Endothelial cell of umbilical vein (primary cell): ENCODE measurements at places on chromosomes 6 and 20.

GRCh38 chr20:6863355-6863754, 95.9 kb downstream of the BMP2 start:
- DNase-seq = no peak

GRCh38 chr6:7180751-7181150, 73.0 kb downstream of the RREB1 start:
- DNase-seq = no peak

- no peak for DNase-seq
Observed at GRCh38 chr6:167211881-167212712, 54.3 kb upstream of the GPR31 start.

- no peak for DNase-seq
Observed at GRCh38 chr20:59437601-59438031, 137.2 kb downstream of the EDN3 start.

DNA sequence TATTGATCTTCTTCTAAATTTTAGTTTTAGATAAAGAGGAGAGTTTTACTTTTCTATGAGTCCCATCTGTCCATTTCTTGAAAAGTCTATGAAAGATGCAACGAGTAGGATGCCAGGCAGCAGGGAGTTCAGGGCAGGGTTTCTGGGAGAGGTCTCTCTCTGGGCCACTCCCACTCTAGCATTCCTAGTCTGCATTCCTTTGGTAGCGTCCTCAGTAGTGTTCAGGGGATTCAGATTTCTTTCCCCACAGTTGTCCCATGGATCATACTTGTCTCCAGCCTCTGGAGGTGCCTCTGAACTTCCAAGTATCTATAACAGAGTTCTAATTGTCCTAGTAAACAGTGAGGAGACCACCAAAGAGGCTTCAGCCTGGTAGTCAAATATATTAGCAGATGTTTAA, 225.3 kb downstream of the RIMS1 start:
- DNase-seq = no peak

DNA sequence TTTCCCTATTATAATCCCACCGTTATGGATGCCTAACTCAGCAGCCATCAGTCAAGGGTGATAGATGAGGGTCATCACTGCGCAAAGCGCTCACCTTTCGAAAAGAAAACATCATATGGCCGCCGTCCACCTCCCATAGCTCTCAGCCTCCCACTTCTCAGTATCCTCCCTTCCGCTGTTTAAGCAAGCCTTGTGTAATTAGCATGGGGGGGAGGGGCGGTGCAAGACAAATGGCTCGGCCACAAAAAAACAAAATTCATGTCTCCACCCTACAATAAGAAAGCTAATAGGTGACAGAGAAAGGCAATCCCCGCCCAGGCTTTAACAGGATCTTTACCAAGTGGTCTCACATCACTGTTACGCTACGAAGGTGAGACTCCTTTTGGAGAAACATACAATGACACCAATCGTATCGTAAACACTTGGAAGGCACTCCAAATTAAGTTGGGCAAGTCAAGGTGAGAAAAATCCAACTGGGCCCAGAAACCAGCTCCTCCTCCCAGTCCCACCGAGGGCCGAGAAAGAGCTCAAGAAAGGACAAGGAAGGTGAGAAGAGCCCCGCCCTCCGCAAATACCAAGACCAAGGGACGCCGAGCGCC, 645 bp downstream of the DDX39B start:
- no peak for DNase-seq

GRCh38 chr6:130852844-130853554, 25.8 kb downstream of the SMLR1 start:
- DNase-seq = no peak

- no peak for DNase-seq
Observed at GRCh38 chr20:44641325-44641724, 10.2 kb downstream of the ADA start.

DNA sequence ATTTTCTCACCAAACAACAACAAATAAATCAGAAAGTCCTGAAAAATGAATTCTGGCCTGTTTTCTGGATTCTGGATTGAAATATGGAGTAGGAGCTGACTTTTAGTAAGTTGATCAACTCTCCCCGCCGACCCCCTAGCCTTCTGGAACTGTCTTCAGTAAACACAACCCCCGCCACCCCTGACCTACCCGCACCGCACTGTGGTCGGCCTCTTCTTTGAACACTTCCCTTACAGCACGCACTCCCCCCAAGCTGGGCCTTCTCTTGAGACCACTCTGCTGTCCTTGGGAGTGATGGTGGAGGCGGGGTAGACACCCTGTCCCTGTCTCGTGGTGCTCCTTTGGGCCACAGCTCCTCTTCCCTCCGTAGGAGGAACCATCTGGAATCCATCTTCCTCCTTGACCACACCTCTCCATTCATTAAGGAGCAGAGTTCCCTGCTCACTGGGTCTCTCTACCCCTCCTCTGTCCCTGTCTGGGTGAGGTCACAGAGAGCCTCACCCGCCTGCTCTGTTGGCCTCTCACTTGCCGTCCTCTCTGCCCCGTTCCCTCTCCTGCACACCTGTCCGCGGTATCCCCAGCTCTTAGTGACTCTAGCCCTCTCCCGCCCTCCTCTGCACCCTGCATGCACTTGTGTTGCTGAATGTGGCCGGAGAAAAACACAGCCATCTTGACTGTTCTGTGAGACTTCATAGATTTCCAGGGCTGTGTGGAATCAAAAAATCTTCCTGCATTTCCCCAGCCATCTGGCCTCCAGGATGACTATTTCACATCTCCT, 19.1 kb downstream of the SYNJ2 start:
- DNase-seq = no peak

DNA sequence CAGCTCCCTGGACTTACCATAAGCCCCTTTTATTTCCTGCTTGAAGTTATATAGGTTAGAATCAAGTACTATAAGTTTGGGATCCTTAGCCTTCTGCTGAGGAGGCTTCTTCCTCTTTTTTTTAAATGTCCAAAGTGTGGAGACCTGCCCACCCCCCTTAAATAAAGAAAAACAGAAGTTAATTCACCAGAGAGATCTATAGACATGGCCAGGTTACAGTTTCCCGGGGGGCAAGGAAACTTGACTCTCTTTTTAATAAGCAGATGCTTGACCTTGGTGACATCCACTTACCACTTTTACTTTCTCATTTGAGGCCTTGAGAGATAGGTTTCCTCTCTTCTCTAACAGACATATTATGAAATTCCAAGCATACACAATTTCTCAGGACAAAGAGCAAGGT, 88.3 kb downstream of the BMP2 start:
- DNase-seq = no peak

GRCh38 chr20:20887593-20888265, 175.3 kb upstream of the RALGAPA2 start:
- no peak for DNase-seq

- DNase-seq = peak; percentile 26
Observed at GRCh38 chr6:121260651-121261102, 73.6 kb downstream of the TBC1D32 start.

DNA sequence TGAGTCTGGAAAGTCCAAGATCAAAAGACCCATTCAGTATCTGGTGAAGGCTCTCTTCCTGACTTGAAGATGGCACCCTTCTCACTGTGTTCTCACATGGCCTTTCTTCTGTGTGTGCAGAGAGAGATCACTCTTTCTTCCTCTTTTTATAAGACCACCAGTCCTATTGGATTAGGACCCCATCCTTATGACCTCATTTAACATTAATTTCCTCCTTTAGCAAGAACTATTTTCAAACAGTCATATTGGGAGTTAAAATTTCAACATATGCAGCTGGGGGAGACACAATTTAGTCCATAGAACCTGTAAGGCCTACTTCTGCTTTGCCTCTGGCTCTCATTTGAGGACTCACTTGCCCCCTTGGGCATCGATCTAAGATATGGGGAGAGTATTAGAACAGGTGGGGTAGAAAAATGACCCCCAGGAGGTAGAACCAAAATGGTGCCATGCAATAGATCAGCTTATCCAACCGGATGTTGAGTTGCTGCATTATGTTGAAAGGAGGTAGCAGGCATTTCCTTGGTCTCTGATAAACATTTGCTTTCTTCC, 78.4 kb upstream of the ATXN1 start:
- no peak for DNase-seq

- DNase-seq = no peak
Observed at GRCh38 chr20:4683261-4683660, 38.4 kb upstream of the PRND start.

GRCh38 chr20:63167918-63168520, 47.9 kb downstream of the YTHDF1 start:
- DNase-seq = no peak

DNA sequence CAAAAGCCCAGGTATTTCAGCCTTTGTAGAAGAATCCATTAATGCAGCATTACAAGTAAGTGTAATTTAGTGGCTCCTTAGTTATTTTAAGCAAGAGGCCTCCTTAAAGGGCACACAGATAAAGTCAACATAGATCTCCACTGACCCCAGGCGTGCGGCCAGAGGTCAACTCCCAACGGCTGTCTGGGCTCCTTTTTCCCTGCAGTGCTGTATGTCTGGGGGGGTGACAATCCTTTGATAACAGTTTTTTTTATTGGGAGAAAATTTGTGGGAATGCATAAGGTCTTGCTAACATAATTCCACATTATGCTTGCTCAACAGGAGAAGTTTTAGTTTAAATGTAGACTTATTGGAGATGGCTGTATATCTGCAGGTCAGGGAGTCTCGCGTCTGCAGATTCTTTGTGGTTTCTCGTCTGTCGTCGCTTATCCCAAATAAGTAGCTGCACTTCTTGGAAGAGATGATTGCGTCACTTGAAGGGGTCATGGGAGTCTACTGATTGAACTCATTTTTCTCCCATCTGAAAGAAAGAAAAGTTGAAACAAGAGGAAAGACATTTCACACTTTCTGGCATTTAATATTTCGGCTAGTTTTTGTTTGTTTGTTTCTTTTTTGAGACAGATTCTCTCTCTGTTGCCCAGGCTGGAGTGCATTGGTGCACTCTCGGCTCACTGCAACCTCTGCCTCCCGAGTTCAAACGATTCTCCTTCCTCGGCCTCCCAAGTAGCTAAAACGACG, 151.7 kb upstream of the AKAP12 start:
- no peak for DNase-seq

DNA sequence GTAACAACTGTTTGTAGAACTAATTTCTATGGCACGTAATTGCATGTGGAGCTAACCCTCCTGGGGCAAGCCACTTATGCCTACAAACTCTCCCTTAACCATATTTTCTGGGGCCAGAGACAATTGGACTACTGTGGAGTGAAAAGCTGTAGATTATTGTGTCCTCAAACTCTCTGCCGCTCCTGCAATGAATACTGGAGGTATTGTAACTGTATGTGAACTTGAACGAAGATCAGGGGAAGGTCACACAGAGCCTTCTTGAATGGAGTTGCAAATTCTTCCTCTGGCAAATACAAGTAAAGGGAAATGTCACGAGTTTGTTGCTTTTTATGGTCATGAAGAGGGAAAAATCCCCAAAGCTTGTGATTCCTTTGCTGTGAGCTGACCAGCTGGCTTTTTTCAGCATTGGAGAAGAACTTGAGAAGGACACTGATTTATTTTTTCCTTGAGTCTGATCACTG, 18.2 kb downstream of the AKAP12 start:
- no peak for DNase-seq

DNA sequence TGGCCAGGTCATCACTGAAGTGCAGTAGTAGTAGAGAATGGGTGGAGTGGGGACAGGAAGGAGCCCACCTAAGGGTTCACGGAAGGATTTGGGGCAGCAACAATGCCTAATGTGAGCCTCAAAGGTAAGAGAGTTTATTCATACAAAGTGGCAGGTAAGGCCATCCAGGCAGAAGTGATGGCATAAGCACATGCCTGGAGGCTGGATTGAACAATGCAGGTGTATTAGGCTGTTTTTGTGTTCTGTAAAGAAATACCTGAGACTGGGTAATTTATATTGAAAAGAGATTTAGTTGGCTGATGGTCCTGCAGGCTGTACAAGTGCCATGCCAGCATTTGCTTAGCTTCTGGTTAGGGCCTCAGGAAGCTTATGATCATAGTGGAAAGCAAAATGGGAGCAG, 48.3 kb downstream of the CLIC5 start:
- no peak for DNase-seq

DNA sequence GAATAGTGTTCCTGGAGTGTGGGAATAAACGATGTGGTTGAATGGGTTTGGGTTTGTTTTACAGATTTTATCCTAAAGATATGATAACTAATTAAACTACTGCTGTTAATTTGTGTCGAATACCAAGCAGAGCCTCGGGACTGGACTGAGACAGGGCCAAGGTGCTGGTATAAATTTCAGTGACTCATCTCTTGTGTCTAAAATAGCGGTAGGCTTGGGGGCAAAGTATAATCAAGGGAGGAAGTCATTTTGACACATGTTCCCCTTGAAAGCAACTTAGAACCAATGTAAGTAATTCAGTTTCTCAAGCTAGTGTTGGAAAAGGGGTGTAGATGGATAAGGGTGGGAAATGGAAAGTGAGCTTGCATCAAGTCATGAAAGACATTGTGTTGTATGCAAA, 108.4 kb downstream of the PLCB4 start:
- no peak for DNase-seq

- DNase-seq = no peak
Observed at GRCh38 chr20:45470937-45471336, 1.4 kb downstream of the WFDC2 start.

GRCh38 chr6:139124887-139125672, 9.8 kb upstream of the HECA start:
- DNase-seq = peak; percentile 26

DNA sequence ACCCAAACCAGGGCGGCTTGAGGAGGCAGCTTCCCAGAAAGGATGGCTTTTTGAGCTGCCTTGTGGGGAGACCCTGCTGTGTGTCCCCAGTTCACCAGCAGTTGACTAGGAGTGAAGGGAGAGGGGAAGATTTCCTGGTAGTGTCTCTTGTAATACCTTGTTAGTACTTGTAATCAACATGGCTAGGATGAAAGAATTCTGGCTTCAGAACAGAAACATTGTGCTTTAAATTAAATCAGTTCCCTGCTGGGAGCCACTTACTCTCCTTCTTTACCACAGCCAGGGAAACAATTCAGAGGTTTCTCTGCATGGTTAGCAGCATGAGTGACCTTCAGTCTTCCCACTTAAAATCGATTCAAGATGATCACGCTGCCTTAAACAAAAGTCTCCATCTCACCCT, 525.4 kb upstream of the ID4 start:
- DNase-seq = no peak

GRCh38 chr6:155147958-155148663, 115.7 kb upstream of the CLDN20 start:
- no peak for DNase-seq
